Tibial nerve (tissue), 4 donors: ENCODE measurements at places on chromosomes 3 and 15. TPM values are rescaled to one million over a fixed set of nuclear protein-coding genes. Genes with fewer than 3 reads are reported as not detected.

The UROC1 gene
- not detected for total RNA-seq

The KNG1 gene
- not detected for total RNA-seq

The SIDT1 gene
- 5.5 TPM for total RNA-seq

The METTL6 gene
- total RNA-seq = 20.8 TPM

DNA sequence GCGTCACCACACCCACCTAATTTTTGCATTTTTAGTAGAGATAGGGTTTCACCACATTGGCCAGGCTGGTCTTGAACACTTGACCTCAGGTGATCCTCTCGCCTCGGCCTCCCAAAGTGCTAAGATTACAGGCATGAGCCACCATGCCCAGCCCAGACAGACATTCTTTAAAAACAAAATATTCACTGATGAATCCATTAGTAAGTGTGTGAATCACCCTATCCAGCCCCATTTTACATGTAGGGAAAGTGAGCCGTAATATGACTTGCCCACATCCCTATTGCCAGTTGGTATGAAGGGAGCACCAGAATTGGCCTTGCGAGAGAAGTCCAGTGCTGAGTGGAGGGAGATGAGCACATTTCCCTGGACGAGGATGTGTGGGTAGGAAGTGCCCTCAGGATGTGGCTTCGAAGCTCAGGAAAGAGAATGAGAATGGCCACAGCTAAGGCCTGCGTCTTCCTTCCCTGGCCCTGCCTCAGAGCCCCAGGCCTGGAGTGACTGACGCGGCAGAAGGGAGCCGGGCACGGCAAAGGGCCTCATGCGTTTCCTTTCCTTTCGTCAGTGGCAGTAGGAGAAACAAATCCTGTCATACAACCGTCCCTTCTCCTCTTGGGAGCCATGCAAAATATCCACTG is 28.3 kb upstream of the ETV5 start:
- no peak overlapping the region for H3K27ac ChIP-seq
- no peaks in the 10 kb centered on the region for H3K36me3 ChIP-seq
- no peak overlapping the region for H3K4me3 ChIP-seq

GRCh38 chr15:77733579-77734300 is 101.0 kb upstream of the LINGO1 start:
- no peak overlapping the region for H3K27ac ChIP-seq
- no peak for DNase-seq
- no peaks in the 10 kb centered on the region for H3K27me3 ChIP-seq

GRCh38 chr15:80152896-80153876 is at the start of gene FAH:
TSS of gene FAH (plus strand) at chr15:80152999. CDS start at chr15:80153055, 56 bp downstream.
- peak within 1 kb of the TSS; percentile 68 for H3K4me3 ChIP-seq
- no peak for DNase-seq
- peaks cover 5% of the 10 kb centered on the region for H3K4me1 ChIP-seq
- H3K36me3 ChIP-seq = no peaks in the 10 kb centered on the region

GRCh38 chr3:177150218-177150916 is 46.9 kb downstream of the TBL1XR1 start:
- H3K27me3 ChIP-seq = no peaks in the 10 kb centered on the region
- no peak overlapping the region for H3K4me3 ChIP-seq
- H3K4me1 ChIP-seq = peaks cover 25% of the 10 kb centered on the region
- no peaks in the 10 kb centered on the region for H3K36me3 ChIP-seq
- no peak for DNase-seq
- H3K27ac ChIP-seq = no peak overlapping the region

- no peak overlapping the region for H3K4me3 ChIP-seq
- H3K4me1 ChIP-seq = no peaks in the 10 kb centered on the region
- no peak for DNase-seq
- H3K27me3 ChIP-seq = no peaks in the 10 kb centered on the region
Observed at GRCh38 chr15:63668601-63669000, 71.4 kb downstream of the FBXL22 start.

GRCh38 chr3:50340448-50341329 is at the start of gene RASSF1:
TSS of gene RASSF1 (minus strand) at chr3:50340836. CDS start at chr3:50340805, 31 bp downstream.
- H3K27me3 ChIP-seq = no peaks in the 10 kb centered on the region
- peaks cover 67% of the 10 kb centered on the region for H3K4me1 ChIP-seq
- peak within 1 kb of the TSS; percentile 65 for H3K4me3 ChIP-seq
- peak within 1 kb of the TSS; percentile 98 for H3K27ac ChIP-seq
- DNase-seq = peak; percentile 76

DNA sequence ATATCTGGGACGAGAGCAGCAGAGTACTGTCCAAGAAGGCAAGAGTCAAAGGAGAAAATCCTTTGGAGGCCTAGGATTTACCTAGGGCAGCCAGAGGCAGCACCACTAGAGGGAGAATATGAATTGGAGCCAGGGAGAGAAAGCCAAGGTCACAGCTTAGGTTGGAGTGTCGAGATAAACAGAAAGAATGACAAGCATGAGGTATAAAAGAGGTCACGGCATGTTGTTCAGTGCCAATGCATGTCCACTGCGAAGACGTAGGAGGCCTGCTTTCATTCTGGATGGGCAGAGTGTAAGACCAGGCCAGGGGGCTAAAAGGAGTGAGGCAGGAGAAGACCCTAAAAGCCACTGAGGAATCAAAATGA is 47.2 kb downstream of the THBS1 start:
- no peaks in the 10 kb centered on the region for H3K36me3 ChIP-seq
- no peak overlapping the region for H3K4me3 ChIP-seq
- H3K27ac ChIP-seq = no peak overlapping the region
- peaks cover 5% of the 10 kb centered on the region for H3K4me1 ChIP-seq

GRCh38 chr15:101070502-101071273 is 151.5 kb downstream of the LRRK1 start:
- H3K27me3 ChIP-seq = no peaks in the 10 kb centered on the region
- H3K4me3 ChIP-seq = no peak overlapping the region
- H3K4me1 ChIP-seq = peaks cover 55% of the 10 kb centered on the region
- no peak for DNase-seq
- peak overlapping the region; percentile 85 for H3K27ac ChIP-seq
- H3K36me3 ChIP-seq = no peaks in the 10 kb centered on the region

DNA sequence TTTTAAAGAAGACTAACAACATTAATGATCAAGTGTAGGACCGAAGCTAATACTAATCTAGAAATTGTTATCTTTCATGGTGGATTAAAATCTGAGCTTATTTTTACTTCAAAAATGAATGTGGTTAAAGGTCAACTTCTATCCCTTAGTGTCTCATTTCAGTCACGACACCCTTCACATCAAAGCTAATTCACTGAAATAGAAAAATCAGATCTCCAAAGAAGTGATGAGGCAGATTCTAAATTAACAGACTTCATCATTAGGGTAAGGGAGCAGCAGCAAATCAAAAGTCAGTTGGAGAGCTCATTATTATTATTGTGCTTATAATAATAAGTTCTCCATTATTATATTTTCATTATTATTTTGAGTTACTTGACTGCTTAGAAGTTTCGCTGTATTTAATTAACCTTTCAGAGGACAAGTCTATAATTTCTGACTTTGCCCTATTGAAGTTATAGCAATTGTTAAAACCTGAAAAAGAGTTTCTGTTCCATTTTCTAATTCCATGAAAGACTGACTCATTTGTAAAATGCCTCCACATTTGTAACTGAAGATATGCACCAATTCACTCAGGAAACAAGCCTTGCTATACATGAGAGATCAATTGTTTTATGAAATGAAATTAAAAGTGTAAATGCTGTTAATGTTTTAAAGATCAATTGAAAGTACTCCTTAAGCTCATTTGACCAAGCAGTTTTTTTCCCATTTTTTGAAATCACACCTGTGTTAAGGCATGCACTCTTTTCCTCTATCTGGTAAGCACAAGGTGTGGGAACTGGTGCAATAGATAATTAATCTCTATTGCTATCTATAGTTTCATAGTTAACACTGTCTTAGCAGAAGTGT is 23.1 kb upstream of the CMC1 start:
- H3K27me3 ChIP-seq = no peaks in the 10 kb centered on the region
- H3K4me1 ChIP-seq = no peaks in the 10 kb centered on the region
- no peaks in the 10 kb centered on the region for H3K36me3 ChIP-seq
- H3K4me3 ChIP-seq = no peak overlapping the region
- no peak overlapping the region for H3K27ac ChIP-seq
- no peak for DNase-seq

- peaks cover 40% of the 10 kb centered on the region for H3K36me3 ChIP-seq
- DNase-seq = no peak
- no peaks in the 10 kb centered on the region for H3K27me3 ChIP-seq
- no peak overlapping the region for H3K27ac ChIP-seq
Observed at GRCh38 chr3:14485981-14486380, 54.2 kb downstream of the GRIP2 start.

DNA sequence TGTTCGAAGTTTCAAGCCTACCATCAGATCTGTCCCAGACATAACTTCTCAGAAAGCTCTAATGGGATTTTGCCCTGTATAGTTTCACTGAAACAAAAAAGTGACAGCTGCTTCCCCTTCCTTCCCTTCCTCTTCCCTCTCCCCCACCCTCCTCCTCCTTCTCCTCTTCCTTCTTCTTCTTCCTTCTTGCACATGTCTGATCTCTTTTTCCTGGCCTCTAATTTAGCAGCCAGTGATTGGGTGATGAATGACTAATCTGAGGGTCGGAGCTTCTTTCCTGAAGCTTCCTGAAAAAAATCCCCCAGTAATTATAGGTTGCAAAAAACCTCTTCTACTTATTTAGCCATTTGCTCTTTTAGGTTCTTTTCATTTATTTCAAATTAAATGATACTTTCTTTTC is 168.7 kb downstream of the POTEB3 start:
- no peak overlapping the region for H3K4me3 ChIP-seq
- DNase-seq = no peak
- H3K36me3 ChIP-seq = no peaks in the 10 kb centered on the region
- no peak overlapping the region for H3K27ac ChIP-seq
